Activated naive CD8-positive, alpha-beta T cell treated with anti-CD3 and anti-CD28 coated beads for 36 hours (primary cell): ENCODE measurements at places on chromosomes 4 and X. TPM values are rescaled to one million over a fixed set of nuclear protein-coding genes. Genes with fewer than 3 reads are reported as not detected.

The SPANXC gene
- not detected for total RNA-seq

The PAGE2 gene
- total RNA-seq, result not detected

The SUPT20HL1 gene
- total RNA-seq, result not detected

The FAM9B gene
- total RNA-seq, result not detected

The DDX53 gene
- not detected for total RNA-seq

The MAP7D2 gene
- total RNA-seq, result 0.90 TPM

The GNRHR gene
- total RNA-seq, result not detected

The ATP8A1 gene
- 23.8 TPM for total RNA-seq

The ADGRL3 gene
- not detected for total RNA-seq

The DAPP1 gene
- 37.9 TPM for total RNA-seq

The CLDN34 gene
- not detected for total RNA-seq

The NLGN4X gene
- not detected for total RNA-seq

The PLAC8 gene
- 132 TPM for total RNA-seq

The SSX3 gene
- not detected for total RNA-seq

The GAGE13 gene
- not detected for total RNA-seq

The HPF1 gene
- 27.5 TPM for total RNA-seq

The RNF212 gene
- total RNA-seq, result 3.8 TPM

The TEX13A gene
- total RNA-seq, result not detected

The KLHL15 gene
- total RNA-seq, result 13.5 TPM

The RASSF6 gene
- not detected for total RNA-seq

The CLDN2 gene
- total RNA-seq, result not detected

The CTAG2 gene
- 37.2 TPM for total RNA-seq

The NDUFB11 gene
- total RNA-seq, result 79.6 TPM

The SORBS2 gene
- total RNA-seq, result not detected

The CCKAR gene
- total RNA-seq, result not detected

The UGDH gene
- total RNA-seq, result 29.7 TPM

The AMMECR1 gene
- total RNA-seq, result 11.6 TPM

The GAGE12E gene
- total RNA-seq, result not detected

The FAM47E gene
- total RNA-seq, result not detected

The RHOXF1 gene
- not detected for total RNA-seq

The BMPR1B gene
- total RNA-seq, result not detected

The GABRG1 gene
- total RNA-seq, result not detected

The DRP2 gene
- 0.23 TPM for total RNA-seq

The BMX gene
- not detected for total RNA-seq

The CFAP299 gene
- not detected for total RNA-seq

The TRIM61 gene
- 3.4 TPM for total RNA-seq

The STPG2 gene
- total RNA-seq, result not detected

The FGD1 gene
- total RNA-seq, result 0.10 TPM
